Ascending aorta (tissue), 2 donors: ENCODE measurements at places on chromosomes 16 and 17.

DNA sequence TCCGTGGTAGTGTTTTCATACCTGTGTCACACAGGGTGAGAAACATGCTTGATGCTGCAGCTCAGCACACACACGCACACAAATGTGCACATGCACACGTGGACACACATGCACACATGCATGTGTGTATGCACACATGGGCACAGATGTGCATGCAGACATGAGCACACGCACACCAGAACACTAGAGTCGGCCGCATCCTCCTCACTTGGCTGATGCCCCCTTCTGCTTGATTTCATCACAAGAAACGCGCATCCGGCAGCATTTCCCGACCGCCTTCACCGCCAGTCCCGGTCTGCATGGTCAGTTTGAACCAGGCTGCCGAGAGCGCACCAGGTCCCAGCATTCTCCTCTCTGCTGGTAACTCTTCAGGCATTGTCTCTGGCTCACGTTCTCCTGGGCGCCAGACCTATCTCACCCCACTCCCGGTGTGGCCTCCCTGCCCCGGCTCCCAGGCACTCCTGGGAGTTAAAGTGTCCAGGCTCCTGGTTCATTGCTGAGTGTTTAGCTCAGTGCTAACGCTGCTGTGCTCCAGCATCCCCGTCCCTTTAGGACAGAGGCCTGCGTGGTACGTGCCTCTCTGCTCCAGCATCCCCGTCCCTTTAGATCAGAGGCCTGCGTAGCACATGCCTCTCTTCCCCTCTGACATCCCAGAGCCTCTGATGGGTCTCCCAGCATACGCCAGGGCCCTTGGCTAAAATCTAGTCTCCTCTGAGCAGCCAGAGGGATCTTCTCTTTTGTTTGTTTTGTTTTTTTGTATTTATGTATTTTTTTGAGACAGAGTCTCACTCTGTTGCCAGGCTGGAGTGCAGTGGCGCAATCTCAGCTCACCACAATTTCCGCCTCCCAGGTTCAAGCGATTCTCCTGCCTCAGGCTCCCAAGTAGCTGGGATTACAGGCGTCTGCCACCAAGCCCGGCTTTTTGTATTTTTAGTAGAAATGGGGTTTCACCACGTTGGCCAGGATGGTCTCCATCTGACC, 16.0 kb downstream of the BAIAP2 start:
- H3K36me3 ChIP-seq = no peaks in the 10 kb centered on the region
- H3K4me1 ChIP-seq = no peaks in the 10 kb centered on the region
- no peaks in the 10 kb centered on the region for H3K27me3 ChIP-seq

DNA sequence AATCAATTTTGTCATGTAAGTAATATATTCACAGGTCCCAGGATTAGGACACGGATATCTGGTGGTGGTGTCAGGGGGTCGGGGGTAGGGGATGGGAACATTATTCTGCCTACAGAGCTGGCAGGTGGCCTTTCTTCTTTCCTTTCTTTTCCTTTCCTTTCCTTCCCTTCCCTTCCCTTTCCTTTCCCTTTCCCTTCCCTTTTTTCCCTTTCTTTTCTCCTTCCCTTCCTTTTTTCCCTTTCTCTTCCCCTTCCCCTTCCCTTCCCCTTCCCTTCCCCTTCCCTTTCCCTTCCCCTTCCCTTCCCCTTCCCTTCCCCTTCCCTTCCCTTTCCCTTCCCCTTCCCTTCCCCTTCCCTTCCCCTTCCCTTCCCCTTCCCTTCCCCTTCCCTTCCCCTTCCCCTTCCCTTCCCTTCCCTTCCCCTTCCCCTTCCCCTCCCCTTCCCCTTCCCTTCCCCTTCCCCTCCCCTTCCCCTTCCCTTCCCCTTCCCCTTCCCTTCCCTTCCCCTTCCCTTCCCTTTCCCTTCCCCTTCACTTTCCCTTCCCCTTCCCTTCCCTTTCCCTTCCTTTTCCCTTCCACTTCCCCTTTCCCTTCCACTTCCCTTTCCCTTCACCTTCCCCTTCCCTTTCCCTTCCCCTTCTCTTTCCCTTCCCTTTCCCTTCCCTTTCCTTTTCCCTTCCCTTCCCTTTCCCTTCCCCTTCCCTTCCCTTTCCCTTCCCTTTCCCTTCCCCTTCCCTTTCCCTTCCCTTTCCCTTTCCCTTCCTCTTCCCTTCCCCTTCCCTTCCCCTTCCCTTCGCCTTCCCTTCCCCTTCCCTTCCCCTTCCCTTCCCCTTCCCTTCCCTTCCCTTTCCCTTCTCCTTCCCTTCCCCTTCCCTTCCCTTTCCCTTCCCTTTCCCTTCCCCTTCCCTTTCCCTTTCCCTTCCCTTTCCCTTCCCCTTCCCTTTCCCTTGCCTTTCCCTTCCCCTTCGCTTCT, 145.9 kb downstream of the PRKCB start:
- no peaks in the 10 kb centered on the region for H3K36me3 ChIP-seq
- H3K27ac ChIP-seq = no peak overlapping the region
- no peak overlapping the region for H3K4me3 ChIP-seq
- no peaks in the 10 kb centered on the region for H3K27me3 ChIP-seq

GRCh38 chr17:64448665-64449512, at the start of gene MILR1:
MILR1 (plus strand) TSS chr17:64449115; CDS start chr17:64449169, 54 bp downstream.
- H3K27me3 ChIP-seq = no peaks in the 10 kb centered on the region
- DNase-seq = no peak
- no peaks in the 10 kb centered on the region for H3K36me3 ChIP-seq
- no peaks in the 10 kb centered on the region for H3K4me1 ChIP-seq
- peak within 1 kb of the TSS; percentile 34 for H3K27ac ChIP-seq

DNA sequence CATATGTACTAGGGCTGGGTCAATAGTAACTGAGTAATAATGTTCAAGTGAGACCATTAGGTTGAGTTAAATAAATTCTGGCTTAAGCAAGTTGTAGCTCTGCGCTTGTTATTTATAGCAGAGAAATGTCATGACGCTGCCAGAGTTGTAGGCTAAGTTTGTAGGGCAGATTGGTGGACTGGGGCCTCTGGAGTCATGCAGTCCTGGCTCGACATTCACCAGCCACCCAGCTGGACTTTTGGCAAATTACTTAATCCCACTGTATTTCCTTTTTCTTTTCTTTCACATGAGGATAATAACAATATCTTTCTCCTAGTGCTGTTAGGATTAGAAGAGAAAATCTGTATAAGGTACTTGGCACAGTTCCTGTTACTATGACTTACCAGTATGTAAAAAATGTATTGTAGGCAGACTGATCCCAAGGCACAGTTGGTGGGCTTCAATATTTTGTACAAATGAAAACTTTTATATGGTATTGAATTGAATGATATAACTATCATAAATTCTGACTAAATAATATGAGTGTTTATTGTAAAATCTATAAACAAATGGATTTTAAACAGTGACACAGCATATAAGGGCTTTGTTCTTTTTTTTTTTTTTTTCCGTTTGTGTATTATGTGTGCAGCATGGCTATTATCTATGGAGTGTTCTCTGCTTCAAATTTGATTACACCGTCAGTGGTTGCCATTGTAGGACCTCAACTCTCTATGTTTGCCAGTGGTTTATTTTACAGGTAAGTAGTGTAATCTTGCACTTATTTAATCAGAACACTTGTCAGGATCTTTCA, 2.6 kb downstream of the MFSD11 start:
- peak overlapping the region; percentile 92 for H3K4me3 ChIP-seq
- H3K4me1 ChIP-seq = peaks cover 24% of the 10 kb centered on the region
- no peak for DNase-seq

DNA sequence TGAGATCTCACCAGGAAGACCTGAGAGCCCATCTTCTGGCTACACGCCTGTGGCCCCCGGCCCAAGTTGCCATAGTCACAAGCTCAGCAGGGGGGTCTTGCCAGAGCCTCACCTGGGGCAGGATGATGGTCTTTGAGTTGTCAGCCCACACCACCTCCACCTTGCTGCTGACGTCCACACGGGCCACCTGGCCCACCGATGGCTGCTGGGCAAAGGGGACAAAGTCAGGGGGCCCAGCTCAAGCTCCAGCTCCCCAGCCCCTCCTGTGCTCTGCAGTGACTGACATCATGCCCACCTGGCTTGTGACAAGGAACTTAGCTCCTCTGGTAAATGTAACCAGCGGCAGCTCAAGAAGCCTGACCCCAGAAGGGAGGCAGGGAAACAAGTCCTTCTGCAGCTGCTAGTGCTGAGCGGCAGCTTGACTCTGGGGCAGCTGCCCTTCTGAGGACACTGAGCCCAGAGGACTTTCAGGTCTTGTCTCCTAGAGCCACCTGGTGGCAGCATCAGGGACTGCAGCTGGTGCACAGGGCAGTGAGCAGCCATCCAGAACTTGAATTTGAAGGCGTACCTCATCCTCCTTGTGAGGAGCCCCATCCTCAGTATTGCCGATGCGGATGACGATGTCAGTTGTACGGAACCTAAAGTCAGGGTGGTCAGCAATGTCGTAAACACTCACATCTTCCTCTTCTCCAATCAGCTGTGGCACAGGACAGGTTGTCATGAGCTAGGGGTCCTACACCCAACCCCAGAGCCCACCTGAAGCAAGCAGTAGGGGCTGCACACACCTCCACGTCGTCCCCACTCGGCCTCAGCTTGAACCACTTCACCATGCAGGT, 13.5 kb downstream of the SPHK1 start:
- peaks cover 90% of the 10 kb centered on the region for H3K36me3 ChIP-seq
- H3K4me1 ChIP-seq = no peaks in the 10 kb centered on the region
- no peak overlapping the region for H3K27ac ChIP-seq
- DNase-seq = peak; percentile 43

GRCh38 chr17:43900858-43901754, 6.2 kb downstream of the MPP2 start:
- H3K36me3 ChIP-seq = peaks cover 15% of the 10 kb centered on the region
- no peak for DNase-seq

DNA sequence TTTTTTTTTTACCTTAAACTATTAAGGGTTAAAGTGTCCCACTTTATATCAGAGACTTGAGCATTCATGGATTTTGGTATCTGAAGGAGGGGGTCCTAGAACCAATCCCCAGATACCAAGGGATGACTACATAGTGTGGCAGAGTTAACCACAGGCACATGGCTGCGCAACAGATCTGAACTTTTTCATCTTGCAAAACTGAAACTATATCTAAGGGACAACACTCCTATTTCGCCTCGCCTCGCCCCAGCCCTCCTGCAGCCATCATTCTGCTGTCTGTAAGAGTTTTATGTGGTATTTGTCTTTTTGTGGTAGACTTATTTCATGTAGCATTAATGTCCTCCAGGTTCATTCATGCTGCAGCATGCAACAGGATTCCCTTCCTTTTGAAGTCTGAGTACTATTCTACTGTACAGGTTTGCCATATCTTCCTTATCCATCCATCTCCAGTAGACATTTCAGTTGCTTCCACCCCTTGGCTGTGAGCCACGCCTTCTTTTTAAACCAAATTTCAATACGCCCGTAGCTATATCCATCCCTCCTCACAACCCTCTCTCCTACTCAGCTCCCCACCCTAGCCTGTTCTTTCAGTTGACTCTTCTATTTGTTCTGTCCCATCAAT, 53.2 kb downstream of the AMFR start:
- peaks cover 17% of the 10 kb centered on the region for H3K36me3 ChIP-seq
- no peaks in the 10 kb centered on the region for H3K27me3 ChIP-seq
- DNase-seq = no peak
- peaks cover 3% of the 10 kb centered on the region for H3K4me1 ChIP-seq
- no peak overlapping the region for H3K27ac ChIP-seq
- H3K4me3 ChIP-seq = no peak overlapping the region

DNA sequence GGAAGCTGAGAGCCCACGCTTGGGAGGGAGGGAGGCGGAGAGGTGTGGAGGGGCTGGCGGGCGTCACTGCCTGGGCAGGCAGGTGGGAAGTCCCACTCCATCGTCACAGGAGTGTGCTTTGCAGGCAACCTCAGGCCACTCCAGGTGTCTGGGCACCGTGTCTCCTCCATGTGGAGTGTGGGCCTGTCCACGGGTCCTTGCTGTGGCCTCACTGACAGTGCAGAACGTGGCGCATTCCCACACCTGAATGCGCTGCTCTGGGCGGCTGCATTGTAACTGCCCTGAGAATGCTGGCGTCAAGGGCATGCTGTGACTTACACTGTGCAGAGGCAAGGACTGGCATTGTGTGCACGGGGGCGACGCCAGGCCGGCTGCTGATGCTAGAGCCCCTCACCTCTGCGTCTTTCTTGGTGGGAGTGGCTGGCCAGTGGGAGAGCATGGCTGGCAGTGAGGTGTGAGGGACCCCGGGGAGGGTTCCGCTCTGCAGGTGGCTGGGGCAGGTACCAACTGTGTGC, 66.4 kb downstream of the BANP start:
- DNase-seq = no peak
- no peaks in the 10 kb centered on the region for H3K4me1 ChIP-seq
- H3K27me3 ChIP-seq = no peaks in the 10 kb centered on the region

DNA sequence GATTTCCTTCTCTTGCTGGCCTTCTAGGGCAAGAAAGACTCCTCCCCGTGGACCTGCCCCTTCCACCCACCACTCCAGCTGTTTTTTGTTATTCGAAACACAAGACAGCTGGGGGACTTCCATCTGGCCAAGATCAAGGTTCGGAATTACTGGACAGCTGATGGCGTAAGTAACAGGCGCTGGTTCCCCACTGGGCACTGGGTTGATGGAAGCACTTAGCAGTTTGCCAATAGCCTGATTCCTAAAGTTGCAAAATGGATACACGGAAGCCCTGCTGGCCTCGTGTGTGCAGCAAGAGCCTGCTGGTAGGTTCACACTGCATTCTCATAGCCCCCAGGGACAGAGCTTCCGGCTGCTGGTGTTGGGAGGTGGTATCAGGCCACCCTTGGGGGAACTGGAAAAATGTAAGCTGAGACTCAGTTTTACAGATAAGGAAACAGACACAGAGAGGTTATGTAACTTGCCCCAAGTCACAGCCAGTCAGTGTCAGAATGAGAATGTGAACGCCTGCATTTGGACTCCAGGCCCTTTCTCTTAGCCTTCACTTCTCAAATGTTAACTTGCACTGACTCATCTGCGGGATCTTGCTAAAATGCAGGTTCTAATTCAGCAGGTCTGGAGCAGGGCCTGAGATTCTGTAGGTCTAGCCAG, 171.7 kb downstream of the KATNIP start:
- DNase-seq = no peak
- H3K4me3 ChIP-seq = no peak overlapping the region
- no peaks in the 10 kb centered on the region for H3K4me1 ChIP-seq
- peaks cover 7% of the 10 kb centered on the region for H3K36me3 ChIP-seq

GRCh38 chr16:56625140-56625942, at the start of gene MT1E:
MT1E (plus strand) TSS chr16:56625781; CDS start chr16:56625852, 71 bp downstream.
- H3K27me3 ChIP-seq = no peaks in the 10 kb centered on the region
- no peaks in the 10 kb centered on the region for H3K36me3 ChIP-seq
- H3K4me1 ChIP-seq = peaks cover 4% of the 10 kb centered on the region
- peak; percentile 93 for DNase-seq

- no peaks in the 10 kb centered on the region for H3K4me1 ChIP-seq
- H3K27ac ChIP-seq = no peak overlapping the region
- no peak for DNase-seq
- H3K4me3 ChIP-seq = no peak overlapping the region
- no peaks in the 10 kb centered on the region for H3K27me3 ChIP-seq
Measured at GRCh38 chr17:8976638-8977037, 11.1 kb upstream of the PIK3R5 start.

GRCh38 chr17:59746849-59747445, 39.5 kb downstream of the VMP1 start:
- H3K4me1 ChIP-seq = no peaks in the 10 kb centered on the region
- no peak for DNase-seq
- H3K27ac ChIP-seq = no peak overlapping the region
- no peaks in the 10 kb centered on the region for H3K36me3 ChIP-seq
